Melanocyte of skin (primary cell): ENCODE measurements at places on chromosomes 2 and 18. TPM values are rescaled to one million over a fixed set of nuclear protein-coding genes. Genes with fewer than 3 reads are reported as not detected.

ZAP70 gene
- under 0.01 TPM in 1 of 2 replicates, not detected in the other for total RNA-seq

SP140 gene
- total RNA-seq: under 0.01 TPM in 1 of 2 replicates, not detected in the other

FSIP2 gene
- 0.15 TPM in 1 of 2 replicates, not detected in the other for total RNA-seq

CDH20 gene
- under 0.01 and 8.6 TPM in 2 replicates for total RNA-seq

SPDYA gene
- total RNA-seq: 0.34 and 1.1 TPM in 2 replicates

NPC1 gene
- total RNA-seq: 84.7 and 107 TPM in 2 replicates

SEPTIN10 gene
- 51.6 and 67.4 TPM in 2 replicates for total RNA-seq

RPL37A gene
- total RNA-seq: 699 and 1,016 TPM in 2 replicates

RSAD2 gene
- 52.6 and 98.9 TPM in 2 replicates for total RNA-seq

UGT1A8 gene
- total RNA-seq: not detected in 2 replicates
